Mesenteric fat pad (tissue), 1 donor: ENCODE measurements at places on chromosomes 3 and 15. TPM values are rescaled to one million over a fixed set of nuclear protein-coding genes. Genes with fewer than 3 reads are reported as not detected.

The SLC15A2 gene
- 1.2 TPM for total RNA-seq

The GPR27 gene
- 1.5 TPM for total RNA-seq

DNA sequence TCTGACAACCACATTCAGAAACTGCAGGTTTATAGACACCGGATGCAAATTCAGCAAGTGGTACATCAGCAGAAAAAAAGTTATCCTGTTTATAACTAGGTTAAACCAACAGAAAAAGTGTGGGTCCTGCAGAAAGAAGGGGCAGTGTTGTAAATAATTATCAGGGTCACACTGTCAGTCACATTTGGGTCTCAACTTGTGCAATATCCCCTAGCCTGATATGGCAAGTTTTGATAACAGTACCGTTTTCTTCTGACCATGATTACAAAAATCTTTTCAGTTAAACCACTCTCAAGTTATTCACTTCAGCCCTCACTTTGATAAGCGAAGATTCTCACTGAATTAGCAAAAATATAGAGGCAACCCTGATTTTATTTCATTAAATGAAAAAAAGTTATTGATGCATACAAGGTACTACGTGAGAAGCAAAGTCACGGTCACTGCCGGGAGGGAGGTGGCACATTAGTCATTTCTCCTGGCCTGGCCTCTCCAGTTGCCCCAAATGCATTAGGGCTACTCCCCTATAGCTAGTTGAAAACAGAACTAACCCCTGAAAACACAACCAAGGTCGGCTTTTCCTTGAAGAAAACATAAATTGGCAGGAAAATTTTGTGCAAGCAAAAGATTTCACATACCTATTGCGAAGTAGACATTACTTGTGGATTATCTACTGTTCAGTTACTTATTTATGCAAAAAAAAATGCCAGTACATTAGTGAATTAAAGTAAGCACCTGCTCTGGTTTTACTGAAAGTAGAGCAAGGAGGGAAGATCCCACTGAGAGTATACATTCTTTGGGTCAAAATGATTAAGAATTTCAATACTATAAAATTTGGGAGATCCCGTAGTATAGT lies 28.6 kb downstream of the IL5RA start:
- DNase-seq = no peak

GRCh38 chr15:101456057-101456739 lies 33.3 kb downstream of the PCSK6 start:
- DNase-seq = no peak
